ENCODE measurements at places on chromosomes 7 and 10.

DNA sequence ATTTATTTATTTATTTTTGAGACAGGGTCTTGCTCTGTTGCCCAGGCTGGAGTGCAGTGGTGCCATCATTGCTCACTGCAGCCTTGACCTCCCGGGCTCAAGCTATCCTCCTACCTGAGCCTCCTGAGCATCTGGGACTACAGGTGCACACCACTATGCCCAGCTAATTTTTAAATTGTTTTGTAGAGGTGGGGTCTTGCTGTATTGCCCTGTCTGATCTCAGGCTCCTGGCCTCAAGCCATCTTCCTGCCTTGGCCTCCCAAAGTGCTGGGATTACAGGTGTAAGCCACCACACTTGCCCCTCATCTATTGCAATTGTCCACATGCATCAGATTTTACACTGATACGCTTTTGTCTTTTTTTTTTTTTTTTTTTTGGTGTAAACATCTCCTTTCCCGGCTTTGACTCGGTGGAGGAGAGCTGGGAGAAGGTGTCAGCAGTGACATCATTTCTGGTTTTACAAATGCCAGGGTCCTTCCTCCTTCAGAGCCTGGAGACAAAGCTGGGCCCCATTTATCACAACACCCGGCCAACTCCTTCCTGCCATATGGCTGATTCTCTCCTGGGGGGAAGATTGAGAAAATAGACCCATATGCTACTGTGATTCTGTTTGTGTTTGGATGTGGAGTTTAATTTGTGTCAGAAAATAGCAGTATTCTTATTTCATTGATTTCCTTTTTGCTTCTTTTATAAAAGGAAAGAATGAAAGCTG, 61.3 kb downstream of the GALNT17 start:
- no peak for DNase-seq

GRCh38 chr7:128783143-128783861, 7.7 kb upstream of the OPN1SW start:
- DNase-seq = no peak

- DNase-seq = no peak
Observed at GRCh38 chr10:131577178-131577555, 265.6 kb upstream of the TCERG1L start.

DNA sequence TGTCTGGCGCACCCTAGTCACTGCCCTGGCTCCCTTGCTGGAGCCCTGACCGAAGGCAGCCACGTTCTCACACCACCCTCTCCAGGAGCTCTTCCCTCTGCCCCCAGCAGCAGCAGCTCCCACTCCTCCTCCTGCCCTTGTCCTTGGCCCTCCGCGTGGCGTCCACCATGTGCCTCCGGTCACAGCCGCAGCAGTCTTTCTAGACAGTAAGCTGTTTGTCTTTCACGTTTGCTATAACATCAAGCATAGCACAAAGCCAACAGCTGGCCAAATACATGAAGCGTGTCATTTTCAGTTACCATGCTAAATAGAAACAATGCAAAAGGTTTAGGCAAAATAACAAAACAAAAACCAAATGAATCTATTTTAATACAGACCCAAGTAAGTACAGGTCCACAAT, 3.3 kb downstream of the PITRM1 start:
- no peak for DNase-seq

- DNase-seq = no peak
Observed at GRCh38 chr10:99365736-99366135, 36.6 kb downstream of the CNNM1 start.

- DNase-seq = no peak
Observed at GRCh38 chr10:121654021-121654545, 55.8 kb upstream of the FGFR2 start.

- no peak for DNase-seq
Observed at GRCh38 chr10:84395581-84395980, 67.2 kb downstream of the CCSER2 start.

GRCh38 chr7:101128040-101128834, 1.3 kb downstream of the SERPINE1 start:
- no peak for DNase-seq

DNA sequence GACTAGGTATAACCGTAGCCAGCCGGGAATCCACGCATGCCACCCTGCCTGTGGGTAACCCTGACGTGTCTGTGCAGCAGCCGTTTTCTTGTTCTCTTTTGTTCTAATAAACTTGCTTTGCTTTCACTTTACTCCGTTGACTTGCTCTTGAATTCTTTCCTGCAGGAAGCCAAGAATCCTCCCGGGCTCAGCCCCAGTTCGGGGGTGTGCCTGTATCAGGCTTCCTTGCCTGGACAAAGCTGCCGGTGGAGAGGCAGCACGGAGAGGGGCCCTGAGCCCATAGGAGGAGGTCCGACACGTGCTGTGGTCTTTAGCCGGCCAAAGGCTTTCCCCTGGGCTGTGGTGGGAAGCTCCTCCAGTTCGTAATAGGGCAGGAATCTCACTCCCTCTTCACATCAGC, 256.5 kb upstream of the PPP2R2D start:
- no peak for DNase-seq

GRCh38 chr7:151348970-151349369, 7.4 kb downstream of the NUB1 start:
- DNase-seq = no peak

DNA sequence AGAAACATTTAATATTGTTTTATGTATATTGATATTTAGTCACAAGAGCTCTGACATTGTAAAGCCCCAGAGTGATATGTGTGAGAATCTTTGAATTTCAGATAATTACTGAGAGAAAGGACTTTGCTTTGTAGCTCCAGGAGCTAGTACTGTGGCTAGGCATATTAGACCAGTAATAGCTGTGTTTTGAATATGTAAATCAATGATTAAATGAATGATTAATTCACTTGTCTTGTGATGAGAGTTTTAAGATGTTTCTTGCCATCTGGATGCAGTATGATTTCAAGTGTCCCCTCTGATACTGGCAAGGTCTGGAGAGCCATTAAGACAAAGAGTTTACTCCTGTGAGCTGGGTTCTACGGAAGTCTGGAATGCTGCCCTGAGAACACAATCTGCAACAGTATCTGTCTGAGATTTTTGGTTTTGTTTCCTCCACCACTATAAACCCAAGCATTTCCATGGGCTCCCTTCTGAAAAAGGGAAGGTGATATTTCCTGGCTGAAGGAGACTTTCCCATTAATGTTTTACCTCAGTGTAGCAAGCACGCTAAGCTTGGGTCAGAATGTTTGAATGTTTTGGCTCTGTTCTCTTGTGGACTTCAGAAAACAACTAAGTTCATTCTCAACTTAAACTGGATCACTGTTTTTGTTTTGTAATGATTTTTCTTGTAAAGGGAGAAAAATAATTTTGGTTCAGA, 61.3 kb upstream of the BICC1 start:
- no peak for DNase-seq

DNA sequence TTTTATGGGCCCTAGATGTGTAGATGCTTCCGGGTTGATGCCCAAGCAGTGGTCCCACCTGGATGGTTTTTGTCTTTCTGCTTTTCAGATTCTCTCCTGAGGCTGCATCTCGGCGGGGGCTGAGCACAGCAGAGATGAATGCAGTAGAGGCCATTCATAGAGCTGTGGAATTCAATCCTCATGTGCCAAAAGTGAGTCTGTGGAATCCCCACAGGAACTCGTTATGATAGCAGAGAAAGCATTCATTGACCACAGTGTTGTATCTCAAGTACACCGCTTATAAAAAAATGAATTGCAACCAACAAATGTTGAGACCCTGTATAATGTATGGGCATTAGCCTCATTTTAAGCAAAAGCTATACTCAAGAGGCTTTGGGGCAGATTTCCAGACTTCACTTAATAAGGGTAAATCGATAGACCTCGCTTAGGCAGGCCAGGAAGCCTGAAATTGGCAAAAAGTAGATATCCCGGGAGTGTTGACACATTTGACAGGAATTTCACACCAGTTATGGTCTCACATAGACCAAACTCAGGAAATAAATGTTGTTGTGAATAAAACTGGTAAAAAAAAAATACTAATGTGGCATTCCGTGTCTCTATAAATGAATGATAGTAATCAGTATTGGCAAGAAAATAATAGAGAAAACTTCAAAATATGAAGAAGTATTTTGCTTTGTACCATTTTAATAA, 132.0 kb downstream of the WNT2 start:
- no peak for DNase-seq

- DNase-seq = no peak
Observed at GRCh38 chr7:51452694-51453093, 136.1 kb upstream of the COBL start.

GRCh38 chr7:128774029-128774689, 1.4 kb downstream of the OPN1SW start:
- DNase-seq = no peak

DNA sequence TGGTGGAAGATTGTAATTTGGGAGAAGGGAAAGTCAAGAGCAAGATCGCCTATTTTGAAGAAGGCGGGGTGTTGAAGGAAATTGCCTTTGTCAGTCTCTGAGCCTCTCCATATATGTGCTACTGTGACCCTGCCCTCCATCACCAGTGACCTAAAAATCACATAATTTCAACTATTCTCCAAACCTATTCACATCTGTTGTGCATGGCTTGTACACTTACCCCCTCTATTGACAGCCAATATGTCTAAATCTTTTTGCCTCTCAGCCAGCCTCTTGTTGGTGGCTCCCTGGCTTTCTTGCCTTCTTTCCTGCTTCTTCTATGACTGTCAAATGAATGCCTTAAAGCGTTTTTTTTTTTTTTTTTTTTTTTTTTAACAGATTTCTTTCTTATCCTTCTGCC, 295.6 kb downstream of the AUTS2 start:
- no peak for DNase-seq

- no peak for DNase-seq
Observed at GRCh38 chr10:1264001-1264400, 207.8 kb downstream of the WDR37 start.

- no peak for DNase-seq
Observed at GRCh38 chr7:132019703-132020102, 463.3 kb upstream of the PODXL start.

DNA sequence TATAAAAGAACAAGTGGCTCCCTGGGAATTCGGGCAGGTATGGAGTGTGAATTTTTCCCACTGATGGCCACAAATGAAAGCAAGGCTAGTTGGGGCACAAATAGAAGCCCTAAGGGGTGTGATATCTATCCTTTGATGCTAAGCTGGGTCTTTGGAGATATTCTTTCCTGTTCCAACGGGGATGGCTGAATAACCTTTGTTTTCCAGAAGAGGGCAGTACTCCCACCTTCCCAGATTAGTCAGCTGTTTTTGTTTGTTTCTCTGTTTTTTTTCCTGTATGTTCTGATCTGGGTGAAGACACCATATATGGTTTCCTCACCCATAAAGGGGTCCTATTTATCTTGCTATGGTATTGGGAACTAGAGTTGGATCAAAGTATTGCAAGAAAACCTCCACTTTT, 947.7 kb upstream of the SORCS1 start:
- DNase-seq = no peak

GRCh38 chr7:15765753-15766152, 79.3 kb upstream of the MEOX2 start:
- no peak for DNase-seq

- no peak for DNase-seq
Observed at GRCh38 chr7:102981451-102981850, 68.7 kb downstream of the LRRC17 start.

DNA sequence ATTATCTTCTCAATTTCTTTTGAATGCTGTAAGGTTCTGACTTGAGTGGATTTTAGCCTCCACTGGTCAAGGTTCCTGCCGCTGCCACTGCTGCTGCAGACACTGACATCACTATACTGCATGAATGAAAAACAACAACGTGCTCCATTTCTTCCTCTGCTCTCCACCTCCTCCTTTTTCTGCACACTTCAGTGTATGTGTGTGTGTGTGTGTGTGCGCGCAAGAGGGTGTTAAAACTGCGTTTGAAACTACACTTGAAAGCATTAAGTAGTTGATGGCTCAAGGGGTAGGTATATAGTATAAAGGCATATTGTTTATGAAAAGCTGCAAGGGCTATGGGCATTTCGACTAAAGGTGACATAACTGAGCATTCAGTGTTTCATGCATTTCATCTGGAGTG, 3.5 kb downstream of the GLCCI1 start:
- no peak for DNase-seq

- DNase-seq = no peak
Observed at GRCh38 chr7:108246227-108246837, 116.2 kb upstream of the LAMB4 start.

- DNase-seq = no peak
Observed at GRCh38 chr10:104323760-104324201, 14.5 kb downstream of the ITPRIP start.

GRCh38 chr7:145092766-145093165, 256.9 kb upstream of the TPK1 start:
- no peak for DNase-seq

DNA sequence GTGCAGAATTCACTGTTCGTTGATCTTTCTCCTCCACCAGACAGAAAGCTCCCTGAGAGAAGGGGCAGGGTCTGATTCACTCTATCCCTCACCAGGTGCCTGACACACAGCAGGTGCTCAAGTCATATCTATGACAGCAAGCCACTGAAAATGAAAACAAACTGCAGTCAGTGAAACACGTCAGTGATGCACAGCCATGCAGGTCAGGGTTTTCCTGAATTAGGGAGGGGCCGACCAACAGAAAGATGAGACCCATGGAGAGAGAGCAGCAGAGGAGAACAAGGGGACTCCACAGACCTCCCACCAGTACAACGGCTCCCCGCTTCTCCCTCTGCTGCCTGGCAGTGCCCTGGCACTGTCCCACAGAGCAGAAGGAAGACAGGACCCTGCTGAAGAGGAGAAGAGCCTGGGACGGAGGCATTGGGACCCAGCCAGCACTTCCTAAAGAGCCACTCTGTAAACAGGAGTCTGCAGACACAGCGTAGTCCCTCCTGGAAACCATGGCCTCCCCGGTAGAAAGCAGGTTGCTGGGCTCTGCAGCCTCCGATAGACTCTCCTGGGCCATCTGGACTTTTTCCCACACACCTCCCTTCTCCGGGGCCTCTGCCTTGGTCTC, 50.3 kb downstream of the FAM53B start:
- DNase-seq = no peak

GRCh38 chr7:68246189-68246633, 1249.6 kb downstream of the TYW1 start:
- no peak for DNase-seq

DNA sequence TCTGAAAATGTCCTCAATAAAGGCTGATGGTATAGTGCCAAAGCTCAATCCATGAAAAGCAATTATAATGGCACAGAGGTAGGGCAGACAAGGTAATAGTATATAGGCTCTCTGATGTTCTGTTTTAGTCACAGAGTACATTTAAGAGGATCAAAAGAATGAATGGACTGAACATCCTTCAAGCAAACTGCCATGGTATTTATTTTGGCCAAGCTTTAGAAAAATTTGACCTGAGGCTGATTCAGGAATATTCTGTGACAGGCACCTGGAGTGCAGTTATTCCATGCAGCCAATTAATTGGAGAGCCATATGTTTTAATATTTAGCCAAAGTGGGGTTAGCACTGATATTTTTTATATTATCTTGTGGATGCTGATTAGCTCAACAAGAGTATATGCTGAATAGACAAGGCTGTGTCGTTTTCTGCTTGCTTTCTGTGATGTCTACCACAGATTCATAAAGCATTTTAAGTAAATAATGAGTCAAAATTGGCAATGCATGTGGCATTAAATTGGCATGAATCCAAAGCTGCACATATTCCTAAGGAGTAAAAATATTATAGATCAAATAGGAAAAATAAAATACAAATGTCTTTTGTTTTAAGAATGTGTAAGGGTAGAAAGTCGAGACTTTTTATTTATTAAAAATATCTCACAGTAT, 177.4 kb downstream of the PCLO start:
- DNase-seq = no peak

- DNase-seq = no peak
Observed at GRCh38 chr10:31698181-31698830, 230.3 kb downstream of the ARHGAP12 start.
